ENCODE measurements at places on chromosomes 1 and 21.

GRCh38 chr1:248688527-248689298, 13.9 kb downstream of the OR14I1 start:
- no peak for DNase-seq

- no peak for DNase-seq
Observed at GRCh38 chr1:245458761-245459174, 304.0 kb downstream of the KIF26B start.

DNA sequence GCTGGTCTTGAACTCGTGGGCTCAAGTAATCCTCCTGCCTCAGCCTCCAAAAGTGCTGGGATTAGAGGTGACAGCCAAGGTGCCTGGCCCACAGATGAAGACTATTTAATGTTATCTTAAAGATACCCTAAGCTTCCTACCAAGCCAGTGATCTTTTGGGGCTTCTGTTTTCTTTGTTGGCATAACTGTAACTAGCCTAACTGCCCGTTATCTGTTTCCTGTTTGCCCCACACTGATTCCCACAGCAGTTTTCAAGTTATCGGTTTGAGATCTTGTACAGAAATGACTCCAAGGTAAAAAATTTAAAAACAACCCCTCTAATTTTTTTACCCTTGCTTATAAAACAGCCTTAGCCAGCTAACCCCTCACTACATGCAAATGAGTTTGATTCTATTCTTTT, 12.4 kb downstream of the SELL start:
- DNase-seq, result no peak

DNA sequence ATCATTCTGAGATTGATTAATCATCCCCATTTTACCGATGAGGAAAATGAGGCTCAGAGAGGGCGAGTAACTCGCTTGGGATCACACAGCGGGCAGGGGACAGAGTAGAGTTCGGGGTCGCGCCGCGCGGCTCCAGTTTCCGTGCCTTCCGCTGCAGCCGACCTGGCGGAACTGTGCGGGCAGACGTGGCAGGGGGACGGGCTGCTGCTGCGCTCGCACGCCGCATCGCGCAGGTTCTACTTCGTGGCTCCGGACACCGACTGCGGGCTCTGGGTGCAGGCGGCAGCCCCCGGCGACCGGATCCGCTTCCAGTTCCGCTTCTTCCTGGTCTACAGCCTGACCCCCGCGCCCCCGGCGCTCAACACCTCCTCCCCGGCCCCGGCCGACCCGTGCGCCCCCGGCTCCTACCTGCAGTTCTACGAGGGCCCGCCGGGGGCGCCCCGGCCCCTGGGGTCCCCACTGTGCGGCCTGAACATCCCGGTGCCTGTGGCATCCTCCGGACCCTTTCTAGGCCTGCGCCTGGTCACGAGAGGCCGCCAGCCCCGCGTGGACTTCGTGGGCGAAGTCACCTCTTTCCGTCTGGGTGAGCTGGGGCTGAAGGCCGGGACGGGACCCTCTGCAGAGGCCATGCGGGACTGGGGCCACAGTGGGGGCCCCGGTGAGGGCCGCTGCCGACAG, 2.3 kb downstream of the LDLRAD2 start:
- DNase-seq, result peak; percentile 99

DNA sequence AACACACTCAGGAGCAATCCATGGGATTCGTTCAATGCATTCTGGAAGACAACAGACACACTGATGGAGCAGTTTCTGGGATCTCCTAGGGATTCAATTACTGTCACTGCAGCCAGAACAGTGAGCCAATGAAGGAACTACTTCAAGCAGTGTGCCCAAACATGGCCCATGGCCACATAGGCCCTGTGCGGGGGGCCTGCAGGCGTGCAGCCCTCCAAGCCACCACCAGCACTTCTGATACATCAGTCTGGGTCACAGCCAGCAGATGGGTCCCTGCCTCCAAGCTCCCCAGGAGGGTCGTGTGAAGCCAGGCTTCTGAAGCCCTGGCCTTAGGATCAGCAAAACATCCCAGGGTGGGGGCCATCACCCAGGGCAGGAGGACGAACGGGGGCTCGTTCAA, 99.3 kb downstream of the RAVER2 start:
- DNase-seq, result peak; percentile 16
